ENCODE measurements at places on chromosomes 2 and 18.

GRCh38 chr2:11669454-11670291, at the start of gene NTSR2:
Gene NTSR2 (minus strand): TSS chr2:11670195. CDS start chr2:11670129, 66 bp downstream.
- peak; percentile 38 for DNase-seq

- DNase-seq, result no peak
These were observed 172.9 kb upstream of the SIX3 start for GRCh38 chr2:44768438-44769236.

DNA sequence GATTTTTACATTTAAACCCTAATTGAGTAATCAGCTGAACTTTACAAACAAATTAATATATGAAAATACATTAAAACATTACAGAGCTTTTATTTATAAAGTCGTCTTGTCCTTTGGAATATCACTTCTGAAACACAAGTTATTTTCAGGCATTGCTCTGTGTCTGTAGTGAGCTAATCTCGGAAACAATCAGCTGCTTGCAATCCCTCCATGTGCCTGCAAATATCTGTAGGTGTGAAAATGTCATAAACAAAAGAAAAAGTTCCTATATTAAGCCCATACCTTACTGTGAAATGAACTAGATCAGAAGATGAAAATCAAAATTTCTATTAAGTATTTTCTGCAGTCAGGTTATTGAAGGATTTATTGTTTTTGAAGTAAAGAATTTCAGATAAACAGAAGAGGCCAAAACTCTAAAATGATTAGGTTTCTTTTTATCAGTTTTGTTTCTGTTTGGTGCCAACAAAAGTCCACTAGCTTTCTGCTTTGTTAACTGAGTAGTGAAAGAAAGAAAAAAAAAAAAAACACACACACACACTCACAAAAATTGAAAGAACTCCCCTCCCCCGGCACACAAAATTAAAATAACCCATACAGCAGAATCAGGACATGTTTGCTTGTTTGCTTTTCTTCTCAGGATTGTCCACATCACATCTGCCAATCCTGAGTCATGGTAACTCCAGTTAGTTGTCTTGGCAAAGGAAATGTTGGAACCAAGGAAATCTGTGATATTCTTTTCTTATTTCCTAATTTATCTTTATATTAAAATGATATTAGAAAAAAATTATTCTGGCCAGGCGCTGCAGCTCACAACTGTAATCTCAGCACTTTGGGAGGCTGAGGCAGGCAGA, 627.0 kb upstream of the SLC39A10 start:
- no peak for DNase-seq

GRCh38 chr2:158658396-158658795, 136.7 kb upstream of the DAPL1 start:
- no peak for DNase-seq

- DNase-seq, result no peak
These were observed 115.9 kb downstream of the AGAP1 start for GRCh38 chr2:235609746-235610145.

Data from NCI-H1048 (cell line).